Amniotic stem cell (primary cell): ENCODE measurements at places on chromosomes 5 and 9.
A peak's percentile ranks its signal among the peaks of the same experiment; 100 is the strongest.

DNA sequence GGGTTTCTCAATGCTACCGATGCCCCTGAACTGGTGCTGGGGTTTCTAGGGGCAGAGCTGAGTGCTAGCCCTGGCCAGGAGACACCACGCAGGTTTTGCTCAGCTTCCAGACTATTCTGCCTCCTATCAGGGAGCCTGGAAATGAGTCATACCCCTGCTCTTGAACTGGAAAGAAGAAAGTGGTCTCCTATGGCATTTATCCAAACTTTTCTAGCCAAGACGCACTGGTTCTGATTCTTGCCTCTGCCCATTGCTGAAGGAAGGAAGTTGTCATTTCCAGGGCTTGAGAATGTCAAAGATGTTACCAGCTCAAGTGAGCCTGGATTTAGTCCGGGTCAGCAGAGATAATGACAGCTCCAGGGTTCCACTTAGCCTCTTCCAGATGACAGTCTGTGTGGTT, 561.9 kb downstream of the CDK5RAP2 start:
- DNase-seq, result no peak

DNA sequence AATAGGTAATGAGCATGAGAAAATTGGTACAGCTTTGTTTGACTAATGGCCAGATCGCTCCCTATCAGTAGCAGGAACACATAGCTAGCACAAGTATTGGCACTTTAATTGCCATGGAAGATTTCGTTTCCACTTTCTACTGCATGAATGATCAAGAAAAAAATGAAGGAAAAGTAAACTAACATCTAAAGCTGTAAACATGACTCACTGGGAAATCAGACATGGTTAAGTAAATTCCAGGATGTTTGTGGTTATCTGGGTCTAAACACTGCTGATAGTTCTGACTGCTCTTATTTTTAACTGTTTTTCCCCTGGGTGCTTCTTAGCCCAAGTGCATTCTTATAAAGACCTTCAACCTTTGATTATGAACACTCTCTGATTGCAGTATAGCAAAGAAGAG, 388.9 kb downstream of the NR2F1-AS1 start:
- DNase-seq, result peak; percentile 73

DNA sequence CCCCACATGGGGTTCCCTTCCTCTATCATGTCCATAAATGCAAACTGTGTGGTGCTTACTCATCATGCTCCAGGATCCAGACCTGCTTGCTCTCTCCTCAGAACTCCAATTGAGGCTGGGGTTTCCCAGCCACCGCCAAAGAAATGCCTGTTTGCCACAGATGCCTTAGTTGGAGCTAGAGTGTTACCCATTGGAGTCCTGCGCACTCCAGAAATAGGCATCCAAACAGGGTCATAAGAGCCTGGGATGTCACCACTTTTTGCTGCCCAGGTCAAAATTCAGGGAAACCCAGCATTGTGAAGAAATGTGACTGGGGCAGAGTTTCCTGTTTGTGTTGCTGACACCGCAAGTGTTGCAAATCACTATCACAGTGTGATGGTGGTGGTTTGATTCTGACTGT, 60.7 kb upstream of the SPDL1 start:
- no peak for DNase-seq

DNA sequence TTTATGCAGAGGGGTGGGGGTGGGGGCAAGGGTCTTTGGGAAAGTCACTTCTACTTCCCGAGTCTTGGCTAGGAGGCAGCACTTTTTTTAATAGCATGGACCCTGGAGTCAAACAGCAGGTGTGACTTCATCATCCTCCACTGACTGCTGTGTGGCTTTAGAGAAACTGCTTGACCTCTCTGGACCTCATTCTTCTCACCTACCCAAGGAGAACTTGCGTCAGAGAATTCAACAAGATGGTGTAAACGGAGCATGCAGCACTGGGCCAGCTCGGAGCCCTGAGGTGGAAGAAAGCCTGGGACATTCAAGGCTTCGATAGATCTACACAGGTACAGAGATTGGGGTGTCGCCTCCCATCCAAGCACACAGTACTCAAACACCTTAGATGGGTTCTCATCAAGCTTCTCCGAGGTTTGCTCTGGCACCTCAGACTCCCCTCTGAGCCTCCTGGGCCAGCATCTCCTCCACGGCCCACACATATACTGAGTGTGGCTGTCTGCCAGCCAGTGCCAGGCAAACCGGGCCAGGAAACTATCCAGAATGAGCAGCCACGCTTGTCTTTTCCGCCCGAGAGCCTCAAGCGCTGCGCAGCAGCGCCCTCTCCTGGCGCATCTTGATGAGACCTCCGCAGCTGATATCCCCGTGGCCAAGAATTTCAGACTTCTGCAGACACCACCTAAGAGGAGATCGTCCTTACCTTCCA, 4.6 kb upstream of the SLC25A48 start:
- peak; percentile 12 for DNase-seq

- DNase-seq, result no peak
Measured at GRCh38 chr9:7027996-7028395, 270.2 kb downstream of the KDM4C start.

DNA sequence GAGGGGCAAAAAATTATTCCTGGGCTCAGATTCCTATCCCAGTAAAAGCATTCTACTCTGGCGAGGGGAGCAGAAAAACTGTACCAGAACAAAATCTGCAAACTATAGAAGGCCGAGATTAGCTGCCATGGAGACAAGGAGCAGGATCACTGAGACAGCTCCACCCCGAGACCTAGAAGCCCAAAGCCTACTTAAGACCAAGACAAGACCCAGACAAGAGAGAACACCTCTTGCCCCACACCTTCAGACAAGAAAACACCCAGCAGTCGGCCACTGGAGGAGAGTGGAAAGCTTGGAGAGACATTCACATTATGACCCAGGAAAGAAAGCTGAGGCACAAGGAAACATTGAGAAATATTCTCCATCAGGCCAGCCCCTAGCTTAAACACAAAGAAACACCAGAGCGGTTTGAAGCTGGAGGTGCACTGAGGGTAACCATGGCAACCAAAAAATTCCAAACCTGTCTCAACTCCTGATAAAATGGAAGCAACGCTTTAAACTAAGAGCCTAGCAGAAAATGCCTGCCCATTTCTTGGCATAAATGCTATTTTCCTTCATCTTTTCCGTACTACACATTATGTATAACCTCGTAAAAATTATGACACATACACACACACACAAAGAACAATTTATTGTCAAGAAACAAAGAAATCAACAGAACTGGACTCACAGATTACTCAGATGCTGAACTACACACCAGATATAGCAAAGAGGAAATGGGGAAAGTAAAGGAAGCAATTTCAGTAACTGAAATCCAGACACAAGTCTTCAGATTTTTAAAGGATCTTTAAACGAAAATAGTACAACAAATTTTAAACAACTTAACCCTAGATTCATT, 53.8 kb upstream of the FTMT start:
- no peak for DNase-seq

DNA sequence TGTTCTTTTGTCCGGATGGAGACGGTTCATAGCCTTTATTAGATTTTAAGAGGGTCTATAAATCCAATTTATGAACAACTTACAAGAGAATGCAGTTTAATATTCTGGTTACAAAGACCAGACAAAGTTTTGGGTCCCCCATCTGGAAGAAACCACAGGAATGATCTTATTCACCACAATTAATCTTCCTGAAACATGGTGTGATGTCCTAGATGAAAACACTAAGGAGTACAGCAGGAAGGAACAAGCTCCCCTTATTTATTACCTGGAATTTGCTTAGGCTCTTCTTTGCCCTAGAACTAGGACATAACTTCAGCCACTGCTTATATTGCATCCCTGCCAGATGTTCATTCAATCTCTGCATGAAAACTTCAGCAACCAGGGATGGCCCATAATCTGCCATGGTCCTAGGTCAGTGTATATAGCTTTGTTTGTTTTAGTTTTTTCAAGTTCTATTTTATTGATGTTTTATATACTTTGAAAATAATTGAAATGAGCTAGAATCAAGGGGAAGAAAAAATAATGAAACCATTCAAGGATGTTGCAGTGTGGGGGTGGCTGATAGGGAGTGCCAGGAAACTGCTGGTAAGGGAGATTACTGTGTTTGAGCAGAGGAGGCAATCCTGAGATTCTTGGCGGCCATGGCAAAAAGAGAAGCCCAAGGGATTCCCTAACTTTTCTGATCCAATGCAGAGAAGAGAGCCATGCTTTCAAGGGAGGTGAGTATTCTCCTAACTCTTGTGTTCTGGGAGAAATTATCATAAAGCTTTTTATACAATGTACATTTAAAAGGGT, 16.8 kb downstream of the TXNDC8 start:
- no peak for DNase-seq

- DNase-seq, result peak; percentile 36
Measured at GRCh38 chr9:114177423-114178064, 22.2 kb downstream of the COL27A1 start.

DNA sequence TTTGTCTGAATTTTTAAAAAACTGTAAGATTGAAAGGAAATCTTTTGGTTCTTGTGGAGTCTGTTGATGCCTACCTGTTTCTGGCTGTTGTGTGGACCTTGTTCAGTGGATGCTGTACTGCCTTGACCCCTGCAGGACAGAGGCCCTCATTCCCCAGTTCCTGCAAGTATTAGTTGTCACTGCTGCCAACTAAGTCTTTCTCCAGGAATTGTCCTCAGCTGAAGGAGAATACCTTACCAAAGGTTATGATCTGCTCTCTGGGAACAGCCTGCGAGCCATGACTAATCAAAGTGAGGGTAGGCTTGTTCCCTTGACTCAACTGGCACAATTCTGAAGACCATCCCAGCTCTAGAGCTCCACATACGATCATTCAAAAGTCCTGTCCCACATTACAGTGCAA, 145.3 kb upstream of the FST start:
- DNase-seq, result no peak

- no peak for DNase-seq
Measured at GRCh38 chr5:51201024-51201423, 182.2 kb upstream of the ISL1 start.

DNA sequence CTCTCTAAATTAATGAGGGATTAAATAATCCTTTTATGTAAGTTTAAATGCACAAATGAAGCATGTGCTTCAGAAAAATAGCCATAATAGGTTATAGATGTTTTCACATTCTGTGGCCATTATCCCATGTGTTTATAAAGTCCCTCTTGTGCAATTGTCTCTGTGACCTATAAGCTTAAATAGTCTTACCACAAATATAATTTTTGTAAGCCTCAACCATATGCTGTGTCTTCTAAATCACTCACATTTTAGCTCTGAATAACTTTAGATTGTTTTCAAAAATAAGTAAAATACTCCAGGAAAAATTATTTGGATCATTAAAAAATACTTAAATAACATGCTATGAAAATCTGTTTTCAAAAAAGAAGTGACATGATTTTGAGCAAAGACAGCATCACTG, 1894.7 kb downstream of the MAT2B start:
- no peak for DNase-seq

DNA sequence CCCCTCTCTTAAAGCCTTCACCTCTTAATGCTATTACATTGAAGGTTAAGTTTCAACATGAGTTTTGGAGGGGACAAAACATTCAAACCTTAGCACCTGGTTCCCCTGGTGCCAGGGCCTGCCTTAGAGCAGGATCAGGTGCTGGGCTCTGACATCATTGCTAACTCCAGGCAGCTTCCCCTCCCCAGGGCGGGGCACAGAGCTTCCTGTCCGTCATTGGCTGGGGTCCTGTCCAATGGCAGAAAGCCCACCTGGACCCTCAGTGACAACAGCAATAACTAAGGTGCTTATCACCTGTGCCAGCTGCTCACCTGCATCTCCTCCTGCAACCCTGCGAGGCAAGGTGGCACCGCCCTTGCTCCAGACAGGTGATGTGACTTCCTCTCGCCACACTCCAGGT, 177.4 kb downstream of the NSG2 start:
- no peak for DNase-seq

DNA sequence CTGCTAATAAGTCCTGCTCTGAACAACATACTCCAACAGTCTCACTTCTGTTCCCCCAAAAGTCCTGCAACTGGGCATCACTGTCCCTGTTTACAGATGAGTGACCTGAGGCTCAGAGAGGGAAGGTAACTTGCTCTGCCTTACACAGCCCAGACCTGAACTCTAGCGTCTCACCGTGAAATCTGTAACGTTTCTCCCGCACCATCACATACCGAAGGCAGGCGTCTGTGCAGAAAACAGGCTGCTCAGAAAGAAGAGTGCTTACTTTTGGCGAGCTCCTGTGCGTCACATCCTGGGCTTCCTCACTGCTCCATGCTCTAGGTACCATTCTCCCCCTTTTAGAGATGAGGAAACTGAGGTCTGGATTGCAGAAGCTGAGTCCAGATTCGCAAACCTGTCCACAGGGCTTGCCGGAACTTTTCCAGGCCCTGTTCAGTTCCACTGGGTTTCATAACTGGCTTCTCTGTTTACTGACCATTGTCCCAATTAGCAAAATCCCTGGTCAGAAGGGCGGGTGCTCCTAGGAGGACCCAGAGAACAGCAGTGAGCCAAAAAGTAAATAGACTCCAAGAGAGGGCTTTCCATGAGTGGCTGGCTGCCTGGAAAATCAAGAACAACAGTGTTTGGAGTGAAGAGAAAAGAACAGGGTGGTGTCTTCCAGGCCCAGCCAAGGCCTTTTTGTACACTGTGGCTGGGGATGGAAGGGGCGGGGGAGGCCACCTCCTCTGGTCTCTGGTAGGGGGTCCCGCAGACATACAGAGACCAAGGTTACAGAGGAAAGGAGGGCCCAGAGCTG, 27.1 kb downstream of the GSN start:
- no peak for DNase-seq

- no peak for DNase-seq
Measured at GRCh38 chr5:135013445-135013844, 20.6 kb downstream of the PITX1 start.

- DNase-seq, result no peak
Measured at GRCh38 chr5:56461584-56461983, 228.5 kb upstream of the ANKRD55 start.

- no peak for DNase-seq
Measured at GRCh38 chr9:126312584-126313551, 13.8 kb upstream of the MVB12B start.

- DNase-seq, result peak; percentile 3
Measured at GRCh38 chr5:14628346-14628745, 36.2 kb upstream of the OTULIN start.

GRCh38 chr5:155136216-155136850, 122.8 kb downstream of the KIF4B start:
- no peak for DNase-seq

DNA sequence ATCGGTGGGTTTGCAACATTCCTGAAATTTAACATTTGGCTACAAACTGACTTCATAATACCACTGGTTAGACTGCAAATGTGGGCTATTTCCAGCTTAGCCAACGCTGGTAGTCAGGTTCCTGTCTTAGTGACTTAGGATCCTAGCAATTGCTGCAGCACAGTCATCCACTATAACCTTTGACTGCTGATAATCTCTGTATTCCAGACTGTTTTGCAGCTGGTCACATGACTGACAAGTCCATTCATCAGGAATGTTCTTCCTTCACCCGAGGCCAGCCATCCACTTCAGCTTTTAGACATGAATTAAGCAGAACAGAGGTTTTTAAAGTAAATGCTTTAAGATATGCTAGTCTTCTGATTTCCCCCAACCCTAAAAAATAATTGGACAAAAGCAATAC, 425.9 kb upstream of the MPDZ start:
- DNase-seq, result no peak
